ENCODE measurements at places on chromosomes 6 and 20. TPM values are rescaled to one million over a fixed set of nuclear protein-coding genes. Genes with fewer than 3 reads are reported as not detected.

Gene YWHAB
- total RNA-seq, result 181 TPM

Gene CALHM4
- total RNA-seq, result not detected

Gene GINS1
- total RNA-seq, result 5.3 TPM

Gene C6orf120
- total RNA-seq, result 29.7 TPM

Gene COL11A2
- 3.8 TPM for total RNA-seq

Gene HLA-DPA1
- 1.0 TPM for total RNA-seq

Gene BMP2
- 0.66 TPM for total RNA-seq

Gene CLVS2
- total RNA-seq, result 18.6 TPM

Gene BNIP5
- not detected for total RNA-seq
